ENCODE measurements at places on chromosomes 6 and 20.
A peak's percentile ranks its signal among the peaks of the same experiment; 100 is the strongest.

DNA sequence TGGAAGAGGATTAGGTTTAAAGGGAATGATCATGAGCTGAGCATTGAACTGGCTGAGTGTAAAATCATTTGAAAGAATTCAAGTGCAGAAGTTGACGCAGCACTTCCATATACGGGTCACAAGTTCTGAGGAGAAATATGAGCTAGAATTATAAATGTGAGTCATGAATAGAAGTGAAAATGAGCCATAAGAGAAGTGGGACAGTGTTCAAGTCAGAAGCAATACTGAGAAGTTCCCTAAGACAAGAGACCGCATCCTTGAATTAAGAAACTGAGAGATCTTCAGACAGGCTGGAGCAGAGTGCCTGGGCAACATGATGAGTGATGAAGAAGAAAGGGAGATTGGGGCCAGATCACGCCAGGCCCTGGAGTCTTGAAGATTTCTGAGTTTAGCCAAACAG lies 209.7 kb downstream of the TBX18 start:
- no peak for DNase-seq

DNA sequence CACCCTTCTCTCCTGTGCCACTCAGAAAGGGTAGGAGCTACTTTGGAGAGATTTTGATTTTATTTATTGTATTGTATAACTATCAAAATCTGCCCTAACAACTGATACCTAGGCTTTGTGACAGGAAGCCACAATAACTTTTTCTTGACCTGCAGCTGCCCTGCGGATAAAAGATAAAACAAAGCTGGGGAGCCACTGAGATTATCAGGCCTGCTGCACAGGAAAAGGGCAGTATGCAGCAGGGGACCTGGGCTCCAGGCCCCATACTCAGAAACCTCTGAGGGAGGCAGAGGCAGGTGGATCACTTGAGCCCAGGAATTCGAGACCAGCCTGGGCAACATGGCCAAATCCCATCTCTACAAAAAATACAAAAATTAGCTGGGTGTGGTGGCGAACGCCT lies 980 bp upstream of the SNX21 start:
- no peak for DNase-seq

DNA sequence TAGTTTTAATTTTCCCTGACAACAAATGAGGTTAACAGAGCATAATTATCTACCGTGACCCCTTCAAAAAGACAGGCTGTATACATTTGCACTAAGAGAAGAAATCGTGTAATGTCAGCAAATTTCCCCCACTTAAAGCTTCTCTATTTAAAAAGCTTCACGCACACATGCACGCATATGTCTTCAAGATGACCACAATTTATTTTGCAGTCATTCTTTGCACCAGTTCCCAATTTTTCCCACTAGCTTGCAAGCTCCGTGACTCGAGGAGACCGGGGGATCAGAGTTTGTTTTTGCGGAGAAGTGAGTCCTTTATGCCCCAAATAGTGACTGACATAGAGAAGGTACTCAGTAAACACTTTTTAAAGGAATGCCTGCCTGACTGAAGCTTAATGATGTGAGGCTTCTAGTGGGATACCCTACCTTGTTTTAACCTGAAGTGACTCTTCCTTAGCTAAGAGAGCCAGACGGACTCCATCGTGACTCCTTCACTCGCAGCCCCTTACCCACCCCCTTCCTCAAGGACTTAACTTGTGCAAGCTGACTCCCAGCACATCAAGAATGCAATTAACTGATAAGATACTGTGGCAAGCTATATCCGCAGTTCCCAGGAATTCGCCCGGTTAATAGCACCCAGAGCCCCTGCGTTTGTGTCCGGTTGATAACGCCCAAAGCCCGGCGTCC lies 9.3 kb upstream of the NQO2 start:
- no peak for DNase-seq

- DNase-seq: peak; percentile 65
Measured at GRCh38 chr6:129730477-129731165, 20.6 kb upstream of the ARHGAP18 start.

- DNase-seq: no peak
Measured at GRCh38 chr6:45661661-45662060, 283.9 kb upstream of the SUPT3H start.

DNA sequence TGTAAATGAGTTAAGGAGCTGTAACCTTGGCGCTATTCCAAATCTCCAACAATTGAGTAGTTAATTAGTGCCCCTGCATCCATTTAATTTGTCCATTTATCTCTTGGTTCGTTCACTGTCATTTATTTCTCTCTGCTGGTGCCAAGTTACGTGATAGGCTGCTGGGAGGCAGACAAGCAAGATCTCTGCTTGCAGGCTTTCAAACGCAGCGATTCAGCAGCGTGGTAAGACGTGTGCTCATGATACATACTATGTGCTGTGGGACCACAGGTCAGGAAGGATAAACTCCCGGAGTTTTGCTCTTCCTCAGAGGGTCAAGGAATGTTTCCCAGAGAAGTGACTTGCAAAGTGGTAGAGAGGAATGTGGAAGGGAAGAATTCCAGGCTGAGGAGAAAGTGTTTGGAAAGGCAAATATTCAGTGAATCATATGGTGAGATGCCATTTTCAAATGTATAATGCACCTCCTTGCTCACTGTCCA lies 46.4 kb downstream of the UTRN start:
- no peak for DNase-seq

DNA sequence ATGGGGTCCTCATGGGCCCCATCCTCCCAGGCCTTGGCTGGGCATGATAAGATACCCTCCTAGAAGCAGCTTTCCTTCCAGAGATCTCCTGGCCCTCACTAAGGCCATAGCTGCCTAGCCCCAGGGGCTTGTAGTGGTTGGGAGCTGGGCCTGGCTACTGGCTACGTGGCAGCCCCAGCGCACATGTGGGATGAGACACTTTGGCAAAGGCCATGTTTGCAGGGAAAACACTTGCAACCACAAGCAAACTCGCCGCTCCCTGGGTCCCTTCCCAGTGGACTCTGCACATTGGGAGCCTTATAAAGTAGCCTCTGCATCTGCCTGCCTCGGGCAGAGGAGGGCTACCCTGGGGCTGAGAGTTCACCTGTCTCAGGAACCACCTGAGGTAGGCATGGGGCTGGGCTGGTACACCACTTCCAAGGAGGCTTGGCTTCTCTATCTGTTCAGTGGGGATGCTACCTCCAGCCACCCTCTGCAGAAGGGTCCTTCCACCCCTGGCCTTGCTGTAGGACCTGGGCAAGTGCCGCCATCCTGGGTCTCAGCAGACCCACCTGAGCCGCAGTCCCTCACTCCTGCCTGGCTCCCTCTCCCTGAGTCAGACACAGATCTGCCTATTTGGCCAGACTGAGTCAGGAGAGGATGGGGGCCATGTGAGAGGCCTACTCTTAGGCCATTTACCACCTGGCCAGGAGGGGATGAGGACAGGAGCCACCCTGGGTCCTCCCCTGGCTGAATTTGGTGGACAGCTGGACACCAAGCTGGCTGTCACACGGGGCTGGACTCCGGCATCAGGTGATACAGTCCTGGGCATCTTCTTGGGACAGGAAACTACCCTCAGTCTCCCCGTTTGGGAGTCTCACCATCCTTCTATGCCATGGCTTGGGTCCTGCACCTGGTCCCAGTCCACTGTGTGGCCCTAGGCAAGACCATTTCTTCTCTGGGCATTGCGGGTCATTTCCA lies at the start of gene BPIFB2:
Gene BPIFB2 (plus strand): TSS at position 329 of the 960 bp plus-strand sequence. CDS start 871 bp downstream, outside the sequence.
- DNase-seq: no peak

DNA sequence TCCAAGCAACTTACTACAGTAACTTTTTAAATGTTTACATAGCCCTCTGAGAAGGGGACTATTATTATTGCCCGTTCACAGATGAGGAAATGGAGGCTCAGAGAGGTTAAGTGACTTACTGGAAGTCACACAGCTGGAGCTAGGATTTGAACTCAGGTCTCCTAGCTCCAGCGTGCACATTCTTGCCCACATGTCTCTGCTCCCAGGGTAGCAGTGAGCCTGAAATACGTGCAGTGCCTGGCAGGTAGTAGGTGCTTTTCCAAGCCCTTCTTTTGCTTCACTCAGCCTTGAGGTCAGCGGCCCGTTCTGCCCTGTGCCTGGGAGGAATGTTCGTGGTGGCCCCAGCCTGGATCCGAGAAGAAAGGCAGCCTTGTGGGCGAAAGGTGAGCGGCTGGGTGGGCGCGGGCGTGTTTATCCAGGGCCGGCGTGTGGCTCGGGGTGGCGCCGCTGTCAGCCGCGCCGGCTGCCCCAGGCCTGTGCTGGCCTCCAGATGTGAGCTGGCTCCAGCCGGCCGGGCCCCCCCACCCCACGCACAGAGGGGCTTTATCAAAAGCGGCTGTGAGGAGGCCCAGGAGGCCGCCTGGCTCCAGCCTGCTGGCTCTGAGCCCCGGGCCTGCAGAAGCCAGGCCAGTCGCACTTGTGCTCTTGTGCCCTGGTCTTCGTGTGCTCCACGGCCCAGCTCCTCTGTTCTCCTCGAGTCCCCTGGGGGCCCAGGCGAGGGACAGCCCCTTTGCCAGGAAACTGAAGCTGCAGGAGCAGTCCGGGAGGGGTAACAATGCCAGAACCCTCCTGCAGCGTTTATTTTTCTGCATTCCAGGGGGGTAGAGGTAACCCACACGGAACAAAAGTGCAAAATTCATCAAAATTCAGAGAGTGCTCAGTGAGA lies 58.1 kb downstream of the UBE2V1 start:
- no peak for DNase-seq

GRCh38 chr6:170433163-170434116 lies 119.7 kb downstream of the PSMB1 start:
- DNase-seq: no peak

DNA sequence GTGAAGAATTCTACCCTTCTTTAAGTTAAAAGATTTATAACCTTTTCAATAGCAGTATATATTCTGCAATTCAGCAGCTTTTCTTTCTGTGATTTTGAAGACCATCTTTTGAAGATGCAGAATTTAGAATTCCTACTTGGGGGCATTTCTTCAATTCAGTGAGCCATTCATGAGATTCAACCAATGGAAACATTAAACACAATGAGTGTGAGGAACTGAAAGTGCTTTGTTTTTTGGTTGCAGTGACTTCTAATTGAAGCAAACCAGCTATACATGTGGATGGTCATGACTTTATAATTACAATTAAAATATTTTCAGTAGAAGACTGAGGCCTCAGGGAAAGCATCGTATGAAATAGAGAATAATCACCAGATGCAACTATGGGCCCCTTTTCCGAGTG lies 108.3 kb downstream of the CARMIL1 start:
- no peak for DNase-seq

DNA sequence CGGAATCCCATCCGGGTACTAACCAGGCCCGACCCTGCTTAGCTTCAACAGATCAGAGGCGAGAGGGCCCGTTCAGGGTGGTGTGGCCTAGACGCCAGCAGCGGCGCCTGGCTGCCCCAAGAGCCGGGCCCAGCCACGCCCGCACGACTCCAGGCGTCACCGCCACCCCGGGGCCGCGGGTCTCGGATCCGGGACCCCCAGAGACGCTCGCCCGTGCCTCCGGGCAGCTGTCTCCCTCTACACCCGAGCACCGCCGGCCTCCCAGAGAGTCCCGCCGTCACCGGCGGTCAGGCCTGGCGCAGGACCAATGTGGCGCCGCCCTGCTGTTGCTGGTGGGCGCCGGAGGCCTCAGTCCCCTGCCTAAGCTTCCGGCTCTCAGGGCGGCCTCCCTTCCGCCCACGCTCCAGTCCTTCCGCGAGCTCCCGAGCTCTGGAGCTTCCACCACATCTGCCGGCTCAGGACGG lies 441.2 kb upstream of the DEFB115 start:
- no peak for DNase-seq

- DNase-seq: no peak
Measured at GRCh38 chr6:117306227-117306790, 41.0 kb downstream of the VGLL2 start.

- no peak for DNase-seq
Measured at GRCh38 chr6:28322661-28323060, 13.3 kb downstream of the ZSCAN31 start.

DNA sequence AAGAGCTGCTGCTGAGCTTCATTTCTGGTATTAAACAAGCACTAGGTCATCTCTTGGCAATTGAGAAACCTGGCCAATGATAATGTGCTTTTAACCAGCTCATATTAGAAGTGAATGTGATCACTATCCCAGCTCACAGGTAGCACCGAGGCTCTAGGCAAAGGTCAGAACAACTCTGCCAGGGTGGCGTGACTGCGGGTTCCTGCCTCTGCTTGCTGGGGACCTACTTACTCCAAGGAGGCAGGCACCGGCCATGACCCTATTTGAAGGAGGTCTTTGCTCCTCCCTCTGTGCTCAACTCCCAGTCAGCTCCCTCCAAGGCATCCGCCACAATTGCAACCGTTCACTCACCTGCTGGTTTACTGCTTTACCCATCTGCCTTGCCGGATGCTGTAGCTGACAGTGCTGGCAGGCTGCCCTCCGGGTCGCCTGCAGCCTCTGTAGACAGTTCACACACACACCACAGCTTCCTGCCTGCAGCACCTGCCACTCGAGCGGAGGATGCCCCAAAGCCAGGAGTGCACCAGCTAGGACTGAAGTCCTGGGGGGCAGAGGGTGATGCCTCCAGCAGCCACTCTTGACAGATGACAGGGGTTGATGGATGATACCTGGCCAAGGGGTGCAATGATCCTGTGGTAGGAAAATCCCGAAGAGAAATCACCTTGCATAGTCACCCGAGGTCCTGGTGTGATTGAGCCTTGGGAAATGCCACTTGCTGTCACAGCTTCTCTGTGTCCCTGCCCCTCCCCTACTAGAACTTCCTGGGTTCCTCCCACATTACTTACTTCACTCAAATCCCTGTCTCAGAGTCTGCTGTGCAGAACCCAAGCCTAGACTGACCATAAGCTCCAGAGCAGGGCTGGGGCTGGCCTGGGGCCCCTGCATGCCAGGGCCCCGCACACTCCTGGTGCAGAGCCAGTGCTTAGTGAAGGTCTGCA lies 8.8 kb upstream of the VSX1 start:
- peak; percentile 75 for DNase-seq

DNA sequence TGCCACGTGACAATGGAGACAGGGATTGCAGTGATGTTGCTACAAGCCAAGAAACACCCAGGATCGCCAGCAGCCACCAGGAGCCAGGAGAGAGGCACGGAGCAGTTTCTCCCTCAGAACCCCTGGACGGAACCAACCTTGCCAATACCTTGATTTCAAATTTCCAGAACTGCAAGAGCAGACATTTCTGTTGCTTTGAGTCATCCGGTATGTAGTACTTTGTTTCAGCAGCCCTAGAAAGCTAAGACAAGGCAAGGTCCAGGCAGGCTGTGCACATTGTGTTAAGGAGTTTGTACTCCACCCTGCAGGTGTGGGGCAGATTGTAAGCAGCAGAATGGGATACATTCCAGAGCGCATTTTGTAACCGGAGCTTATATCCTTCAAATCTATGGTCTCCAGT lies 48.3 kb downstream of the TRERF1 start:
- DNase-seq: no peak

GRCh38 chr6:3176562-3177355 lies 19.4 kb upstream of the TUBB2A start:
- DNase-seq: peak; percentile 50

Measured in CD4-positive, alpha-beta T cell treated with Interleukin-1 beta for 1 hour (primary cell).